ENCODE measurements at places on chromosomes 6 and 20.

- DNase-seq: no peak
Measured at GRCh38 chr20:24017458-24017755, 28.8 kb upstream of the GGTLC1 start.

- no peak for DNase-seq
Measured at GRCh38 chr6:8321671-8322404, 113.5 kb downstream of the SLC35B3 start.

- no peak for DNase-seq
Measured at GRCh38 chr20:18077157-18077556, 19.4 kb upstream of the OVOL2 start.

GRCh38 chr6:111458670-111459232, 24.3 kb downstream of the REV3L start:
- DNase-seq: no peak

DNA sequence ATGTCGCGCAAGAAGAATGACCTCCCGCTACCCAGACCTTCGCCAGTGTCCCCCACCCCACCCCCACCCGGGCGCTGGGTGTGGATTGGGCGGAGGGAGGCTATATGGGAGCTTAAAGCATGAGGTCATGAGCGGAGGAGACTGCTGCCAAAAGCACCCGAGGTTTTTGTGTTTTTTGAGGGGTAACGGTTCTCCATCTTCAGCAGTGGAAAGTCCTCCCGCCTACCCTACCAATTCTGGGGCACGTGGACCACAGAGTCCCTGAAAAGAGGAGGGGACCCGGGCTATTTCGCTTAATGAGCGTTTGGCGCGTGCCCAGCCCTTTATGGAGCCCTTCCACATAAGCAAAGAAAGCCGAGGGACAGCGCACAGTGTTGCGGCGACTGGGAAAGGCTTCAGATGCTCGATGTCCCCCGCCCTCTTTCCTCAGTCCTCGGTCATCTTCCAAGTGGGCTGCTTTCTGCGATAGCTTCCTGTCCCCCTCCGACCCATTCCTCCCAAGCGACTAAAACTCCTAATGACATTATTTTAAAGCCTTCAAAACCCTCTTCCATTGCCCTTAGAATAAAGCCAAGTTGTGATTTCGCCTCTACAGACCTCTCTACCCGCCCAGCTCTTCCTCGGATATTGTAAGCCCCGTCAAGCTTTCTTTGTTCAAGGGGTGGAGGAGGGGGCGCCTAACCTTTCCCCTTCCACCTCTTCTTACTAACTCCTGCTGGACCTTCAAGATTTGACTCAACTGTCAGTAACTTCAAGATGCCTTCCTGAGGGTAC, 2.1 kb upstream of the TRERF1 start:
- DNase-seq: no peak

DNA sequence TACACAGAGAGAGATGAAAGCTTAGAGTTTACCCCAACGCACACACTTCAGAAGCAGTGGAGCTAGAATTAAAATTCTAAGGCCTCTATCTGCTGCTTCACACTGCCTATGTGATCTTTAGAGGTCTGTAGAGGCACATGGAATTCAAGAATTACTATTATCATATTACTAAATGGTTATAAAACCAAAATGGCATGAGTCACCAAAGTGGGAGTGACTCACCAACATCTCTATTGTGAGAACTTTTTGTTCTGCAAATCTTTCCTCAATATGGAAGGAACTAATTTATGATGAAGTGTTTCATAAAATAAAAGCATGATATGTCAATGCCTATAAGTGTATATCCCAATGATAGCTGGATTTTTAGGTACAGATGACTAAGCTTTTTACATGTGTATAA, 28.5 kb upstream of the TMEM244 start:
- DNase-seq: no peak

GRCh38 chr20:48681201-48681872, 146.5 kb downstream of the PREX1 start:
- DNase-seq: no peak

DNA sequence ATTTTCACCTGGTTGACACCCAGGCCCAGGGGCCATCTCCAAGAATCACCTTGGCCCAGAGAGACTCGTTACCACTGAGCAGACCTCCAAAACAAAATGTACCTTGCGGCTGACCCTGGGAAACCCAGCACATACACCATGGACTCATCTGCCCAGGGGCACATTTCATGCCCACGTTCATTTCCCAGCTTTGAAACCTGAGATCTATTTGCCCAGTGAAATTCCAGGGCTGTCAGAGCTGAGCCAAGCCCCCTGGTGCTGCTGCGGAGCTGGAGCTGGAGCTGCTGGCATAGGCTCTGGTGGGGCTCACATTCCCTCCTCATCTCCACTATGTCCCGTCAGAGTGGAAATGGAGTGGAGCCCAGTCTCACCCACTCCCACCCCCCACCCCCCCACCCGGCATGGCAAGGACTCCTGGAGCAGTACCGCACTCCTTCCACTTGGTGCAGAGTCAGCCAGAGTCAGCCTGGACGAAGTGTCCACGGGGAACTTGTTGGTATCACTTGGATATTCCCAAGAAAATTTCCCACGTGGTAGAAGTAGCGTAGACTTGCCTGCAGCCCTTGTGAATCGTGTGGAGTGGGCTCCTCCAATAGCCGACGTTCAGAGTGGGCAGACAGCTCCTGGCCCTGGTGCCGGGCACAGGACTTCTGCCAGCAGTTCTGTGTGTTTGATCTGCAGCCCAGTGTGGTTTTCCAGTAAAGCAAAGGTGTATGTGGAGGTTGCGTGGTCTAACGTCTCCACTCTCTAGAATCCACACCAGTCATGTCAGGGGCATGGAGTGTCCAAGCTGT, 18.1 kb upstream of the OSER1 start:
- no peak for DNase-seq

- DNase-seq: no peak
Measured at GRCh38 chr6:138431256-138432062, 27.4 kb downstream of the HEBP2 start.

DNA sequence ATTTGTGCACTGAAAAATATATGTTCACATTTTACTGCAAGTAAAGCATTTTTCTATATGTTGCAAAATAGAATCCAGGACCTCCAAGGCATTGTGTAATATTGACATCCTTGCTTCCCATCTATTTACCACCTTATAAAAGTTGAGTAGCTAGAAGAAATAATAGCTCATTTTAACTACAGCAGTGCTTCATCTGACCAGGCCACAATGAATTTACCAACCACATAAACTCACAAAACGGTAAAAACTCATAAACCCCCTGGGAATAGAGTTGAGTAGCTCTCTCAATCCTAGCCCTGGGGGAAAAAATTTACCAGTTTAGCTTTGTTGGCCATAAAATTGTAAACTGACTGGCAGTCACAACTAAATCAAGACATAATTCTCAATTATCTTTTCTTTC, 3.9 kb downstream of the ATXN1 start:
- no peak for DNase-seq

DNA sequence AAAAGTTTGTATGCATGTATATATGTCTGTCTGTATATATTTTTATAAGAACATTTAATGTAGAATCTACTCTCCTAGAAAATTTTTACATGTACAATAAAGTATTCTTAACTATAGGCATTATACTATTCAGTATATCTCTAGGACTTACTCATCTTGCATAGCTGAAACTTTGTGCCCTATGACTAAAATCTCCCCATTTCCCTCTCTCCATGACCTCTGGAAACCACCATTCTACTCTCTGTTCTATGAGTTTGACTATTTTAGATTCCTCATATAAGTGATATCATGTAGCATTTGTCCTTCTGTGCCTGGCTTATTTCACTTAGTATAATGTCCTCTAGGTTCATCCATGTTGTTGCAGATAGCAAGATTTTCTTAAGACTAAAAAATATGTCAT, 205.1 kb upstream of the SMLR1 start:
- DNase-seq: no peak

DNA sequence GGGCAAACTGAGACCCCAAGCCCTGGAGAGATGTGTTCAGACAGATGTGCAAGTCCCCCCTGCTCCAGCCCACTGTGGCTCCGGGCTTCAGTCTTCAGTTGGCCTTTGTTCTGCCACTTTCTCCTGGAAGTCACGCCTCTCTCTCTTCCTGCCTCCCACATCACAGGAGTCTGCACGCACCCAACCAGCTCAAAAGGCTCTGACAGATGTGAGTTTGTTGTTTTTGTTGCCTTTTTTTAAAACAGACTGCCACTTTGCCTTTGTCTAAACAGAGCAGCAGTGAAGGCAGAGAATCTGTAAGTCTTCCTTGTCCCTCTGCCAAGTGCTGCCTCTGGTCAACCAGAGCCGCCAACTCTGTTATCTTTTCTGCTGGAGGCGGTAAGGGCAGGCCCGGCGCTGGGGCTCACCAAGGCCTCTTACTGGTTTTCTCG, 149.7 kb downstream of the TFAP2C start:
- no peak for DNase-seq

DNA sequence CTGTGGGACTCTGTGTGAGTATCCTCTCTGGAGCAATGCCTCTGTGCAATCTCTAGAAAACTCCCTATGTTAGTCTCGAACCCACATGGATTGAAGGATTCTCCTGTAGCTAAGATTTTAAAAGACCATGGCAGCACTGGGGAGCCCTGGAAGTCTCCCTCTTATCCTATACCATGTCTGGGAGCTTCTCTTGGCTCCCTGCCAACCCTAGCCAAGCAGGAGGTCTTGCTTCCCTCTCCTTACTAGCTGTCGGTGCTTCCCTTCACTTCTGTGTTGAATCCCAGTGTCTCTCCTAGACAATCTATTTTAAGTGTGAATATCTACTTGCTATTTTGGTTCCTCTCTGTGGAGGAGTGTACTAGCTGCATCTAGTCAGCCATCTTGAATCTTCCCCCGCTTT, 118.8 kb upstream of the NRN1 start:
- no peak for DNase-seq

DNA sequence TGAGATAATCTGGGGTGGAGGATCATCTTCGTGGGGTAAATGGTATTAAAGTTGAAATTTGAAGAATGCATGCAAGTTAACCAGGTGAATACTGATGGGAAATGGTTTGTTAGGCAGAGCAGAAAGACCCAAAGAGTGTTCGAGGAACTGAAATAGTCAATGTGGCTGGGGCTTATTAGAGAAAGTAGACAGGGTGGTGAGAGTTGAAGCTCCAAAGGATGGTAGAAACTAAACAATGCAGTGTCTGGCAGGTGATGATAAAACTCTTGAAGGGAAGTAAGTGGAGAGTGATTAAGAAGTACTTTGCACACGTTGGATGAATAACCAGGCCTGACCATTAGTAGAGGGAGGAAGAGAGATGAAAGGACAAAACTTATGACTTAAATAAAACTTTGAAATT, 39.8 kb upstream of the CENPW start:
- no peak for DNase-seq

- DNase-seq: no peak
Measured at GRCh38 chr6:67121115-67121514, 1414.1 kb upstream of the EYS start.

Data from tibial nerve (tissue), 4 donors.